ENCODE measurements at places on chromosomes 4 and X.

- no peak for DNase-seq
- no peaks in the 10 kb centered on the region for H3K27me3 ChIP-seq
- H3K4me1 ChIP-seq, result no peaks in the 10 kb centered on the region
- H3K4me3 ChIP-seq, result no peak overlapping the region
These were observed 23.8 kb upstream of the UVSSA start for GRCh38 chr4:1323280-1323634.

DNA sequence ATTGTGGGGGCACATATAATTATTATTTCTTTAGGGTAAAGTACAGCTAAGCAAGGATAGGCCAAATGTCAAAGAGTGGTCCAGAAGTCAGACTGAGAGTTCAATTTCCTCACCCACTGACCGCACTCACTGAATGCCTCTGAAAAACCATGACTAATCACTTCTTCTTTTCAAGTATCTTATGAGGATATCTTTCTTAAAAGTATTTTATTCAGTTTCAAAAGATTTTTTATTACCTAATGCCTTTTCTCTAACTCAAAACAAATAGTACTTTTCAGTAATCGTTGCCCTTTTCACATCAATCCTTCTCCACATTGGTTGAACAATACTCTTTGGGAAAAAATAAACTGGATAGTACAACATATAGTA, 61.7 kb upstream of the CAMK2D start:
- H3K4me3 ChIP-seq, result no peak overlapping the region
- H3K4me1 ChIP-seq, result peaks cover 20% of the 10 kb centered on the region
- no peak for DNase-seq

- no peak overlapping the region for H3K4me3 ChIP-seq
- peaks cover 24% of the 10 kb centered on the region for H3K4me1 ChIP-seq
- H3K27ac ChIP-seq, result no peak overlapping the region
- H3K27me3 ChIP-seq, result no peaks in the 10 kb centered on the region
- no peak for DNase-seq
These were observed 26.7 kb downstream of the SULT1E1 start for GRCh38 chr4:69833251-69833650.

DNA sequence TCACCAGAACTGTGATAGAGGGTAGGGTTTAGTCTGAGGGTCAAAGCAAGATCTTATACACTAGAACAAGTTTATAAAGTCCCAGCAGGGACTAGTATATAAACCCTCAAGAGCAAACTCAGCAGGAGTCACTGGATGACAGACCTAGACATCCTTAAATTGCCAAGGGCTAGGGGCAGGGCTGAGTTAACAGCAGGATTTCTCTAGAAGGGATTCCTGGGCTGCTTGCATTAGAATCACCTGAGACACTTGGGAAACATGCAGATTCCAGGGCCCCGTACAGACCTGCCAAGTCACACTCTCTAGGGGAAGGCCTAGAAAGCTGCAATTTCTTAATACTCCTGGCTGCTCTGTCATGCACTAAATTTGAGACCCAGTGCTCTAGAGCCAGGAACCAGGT, 6.6 kb upstream of the GPR50 start:
- no peak overlapping the region for H3K4me3 ChIP-seq
- peaks cover 21% of the 10 kb centered on the region for H3K27me3 ChIP-seq
- no peaks in the 10 kb centered on the region for H3K4me1 ChIP-seq
- no peak for DNase-seq
- no peaks in the 10 kb centered on the region for H3K36me3 ChIP-seq

DNA sequence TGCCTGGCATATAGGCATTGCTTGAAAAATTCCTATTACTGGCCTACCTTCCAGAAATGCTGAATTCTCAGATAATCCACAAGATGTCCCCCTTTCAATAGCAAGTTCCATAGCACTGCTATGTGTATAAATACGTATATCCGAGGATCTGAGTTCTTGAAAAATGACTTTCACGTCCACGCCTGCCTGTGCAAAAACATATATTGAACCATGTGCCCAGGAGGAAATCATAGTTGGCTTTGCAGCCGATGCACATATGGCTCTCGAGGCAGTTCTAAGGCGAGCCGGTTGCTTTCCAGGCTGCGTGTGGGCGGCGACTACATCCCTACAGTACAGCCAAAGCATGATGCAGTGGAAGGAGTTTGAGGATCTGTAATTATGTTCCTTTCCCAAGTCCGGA, 55.4 kb upstream of the ESX1 start:
- H3K27me3 ChIP-seq, result no peaks in the 10 kb centered on the region
- H3K4me1 ChIP-seq, result no peaks in the 10 kb centered on the region

DNA sequence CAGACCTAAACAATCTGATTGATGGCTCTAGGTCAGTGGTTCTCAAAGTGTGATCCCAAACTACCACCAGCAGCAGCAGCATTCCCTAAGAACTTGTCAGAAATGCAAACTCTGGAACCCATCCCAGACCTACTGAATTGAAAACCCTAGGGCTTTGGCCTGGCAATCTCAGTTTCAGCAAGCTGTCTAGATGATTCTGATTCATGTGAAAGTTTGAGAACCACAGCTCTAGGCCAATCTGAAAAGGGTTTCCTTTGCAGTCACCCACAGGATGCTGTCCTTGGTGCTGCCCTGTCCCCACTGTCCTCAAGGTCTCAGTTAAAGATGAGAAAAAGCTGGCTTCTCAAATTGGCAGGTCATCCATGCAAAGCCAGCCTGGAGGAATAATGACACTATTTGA, 34.8 kb downstream of the SMPX start:
- DNase-seq, result no peak
- H3K4me3 ChIP-seq, result no peak overlapping the region
- no peak overlapping the region for H3K27ac ChIP-seq
- no peaks in the 10 kb centered on the region for H3K4me1 ChIP-seq

DNA sequence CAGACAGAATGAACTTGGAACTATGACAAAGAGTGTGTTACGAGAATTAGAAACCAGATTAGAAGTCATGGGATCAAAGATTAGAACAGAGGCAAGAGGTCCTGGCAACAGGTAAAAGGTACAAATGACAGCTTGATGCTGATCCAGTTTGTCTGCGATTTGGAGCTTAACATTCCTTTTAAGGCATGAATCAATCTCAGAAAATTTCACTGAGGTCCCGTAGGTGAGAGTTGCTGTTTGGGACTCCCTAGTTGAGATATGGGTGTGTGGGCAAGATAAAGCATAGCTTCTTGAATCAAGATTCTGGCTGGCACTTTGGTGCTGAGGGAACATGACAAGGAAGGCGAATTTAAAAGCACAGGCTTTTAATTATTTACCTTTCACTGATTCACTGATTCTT, 62.6 kb upstream of the ACSL4 start:
- no peak overlapping the region for H3K27ac ChIP-seq
- no peak for DNase-seq
- no peak overlapping the region for H3K4me3 ChIP-seq
- peaks cover 3% of the 10 kb centered on the region for H3K27me3 ChIP-seq
- no peaks in the 10 kb centered on the region for H3K4me1 ChIP-seq

DNA sequence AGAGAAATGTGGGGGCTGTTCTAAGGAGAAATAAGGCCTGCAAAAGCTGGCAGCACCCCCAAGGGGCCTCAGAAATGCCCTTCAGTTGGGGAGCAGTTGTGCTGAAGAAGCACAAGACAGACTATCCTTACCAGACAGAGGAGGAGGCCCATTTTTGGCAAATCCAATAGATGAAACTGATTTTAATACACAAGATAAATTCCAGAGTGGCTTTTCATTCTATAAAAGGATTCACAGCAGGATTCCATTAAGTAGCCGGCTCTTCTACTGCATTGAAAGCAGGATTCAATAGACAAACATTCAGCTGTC, 8.1 kb downstream of the SEPTIN6 start:
- peak overlapping the region; percentile 94 for H3K27ac ChIP-seq
- H3K4me1 ChIP-seq, result peaks cover 34% of the 10 kb centered on the region
- no peak overlapping the region for H3K4me3 ChIP-seq
- DNase-seq, result no peak
- no peaks in the 10 kb centered on the region for H3K27me3 ChIP-seq
- no peaks in the 10 kb centered on the region for H3K36me3 ChIP-seq

All from osteocyte (in vitro differentiated cells).